CD4-positive, alpha-beta T cell treated with Interleukin-21 for 1 hour (primary cell): ENCODE measurements at places on chromosomes 12 and 14.

GRCh38 chr12:102503056-102503681, 22.8 kb upstream of the IGF1 start:
- no peak for DNase-seq

DNA sequence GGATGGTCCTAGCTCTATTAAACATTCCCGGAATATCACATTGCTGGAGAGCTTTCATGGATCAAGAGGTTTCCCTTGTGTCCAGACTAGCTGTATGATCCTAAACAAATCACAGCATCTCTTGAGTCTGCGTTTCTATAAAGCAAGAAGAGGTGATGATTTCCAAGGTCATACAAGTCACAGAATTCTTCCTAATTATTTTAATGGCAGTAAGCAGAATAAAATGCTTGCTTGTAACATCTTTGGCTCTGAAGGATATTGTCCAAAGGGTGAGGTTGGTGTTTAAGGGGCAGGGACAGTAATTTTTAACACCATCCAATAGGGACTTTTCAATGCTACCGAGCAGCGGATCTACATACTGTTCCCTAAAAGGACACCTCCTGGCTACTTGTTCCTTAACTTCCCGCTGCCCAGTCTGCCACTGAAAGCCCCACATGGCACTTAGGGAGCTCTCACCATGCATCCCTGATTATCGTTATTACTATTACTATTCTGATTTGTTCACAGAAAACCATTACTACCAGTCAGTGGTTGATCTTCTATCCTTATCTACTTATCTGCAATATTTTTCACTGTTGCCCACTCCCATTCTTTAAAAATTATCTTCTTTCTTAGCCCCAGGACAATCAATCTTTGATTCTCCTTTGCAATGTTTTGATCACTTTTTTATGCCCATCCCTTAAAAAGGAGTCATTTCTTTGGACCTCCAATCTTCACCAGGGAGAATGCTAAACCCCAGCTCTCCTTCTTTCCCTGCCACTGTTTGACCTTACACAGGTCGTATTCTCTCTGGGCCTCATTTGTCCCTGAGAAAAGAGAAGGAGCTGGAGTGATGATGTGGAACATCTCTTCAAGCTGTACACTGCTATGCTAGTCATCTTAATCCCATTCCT, 4.0 kb upstream of the PCED1B start:
- no peak for DNase-seq

DNA sequence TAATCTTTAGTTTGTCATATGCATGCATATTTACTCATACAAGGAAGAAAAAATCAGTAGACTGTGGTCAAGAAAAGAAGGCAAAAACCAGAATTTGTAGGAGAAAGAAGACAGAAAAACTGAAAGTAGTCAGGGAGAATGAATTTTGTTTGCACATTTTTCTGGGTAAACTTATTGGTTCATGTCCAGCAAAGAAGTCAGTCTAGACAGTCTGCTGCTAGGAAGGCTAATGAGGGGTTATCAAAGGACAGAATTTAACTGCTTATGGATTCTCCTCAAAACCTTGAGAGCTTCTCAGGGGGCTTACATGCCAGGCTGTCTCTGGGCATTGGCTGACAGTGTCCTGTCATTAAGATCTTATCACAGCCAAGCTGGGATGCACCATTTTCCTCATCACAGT, 293.9 kb downstream of the RPAP3 start:
- no peak for DNase-seq

GRCh38 chr14:57287745-57288144, 19.0 kb downstream of the AP5M1 start:
- no peak for DNase-seq

- no peak for DNase-seq
These were observed 1340.9 kb upstream of the TMEM132C start for GRCh38 chr12:126926023-126926594.

DNA sequence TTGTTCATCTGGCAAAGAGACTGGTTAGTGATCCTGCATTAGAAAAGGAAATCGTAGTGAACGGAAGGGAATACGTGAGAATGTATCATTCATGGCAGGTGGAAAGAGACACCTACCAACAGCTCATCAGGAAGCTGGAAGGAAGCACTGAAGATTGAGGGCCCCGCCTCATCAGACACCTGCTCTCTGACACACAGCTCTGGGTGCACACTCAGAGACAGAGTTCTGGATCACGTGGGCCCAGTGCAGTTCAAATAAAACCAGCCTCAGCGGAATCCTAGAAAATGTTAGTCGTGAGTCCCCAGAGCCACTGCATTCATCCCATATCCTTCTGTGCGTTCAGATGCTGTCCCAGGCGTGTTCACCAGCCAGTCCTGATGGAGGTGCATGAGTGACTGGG, 129.7 kb downstream of the GLT1D1 start:
- DNase-seq: no peak

DNA sequence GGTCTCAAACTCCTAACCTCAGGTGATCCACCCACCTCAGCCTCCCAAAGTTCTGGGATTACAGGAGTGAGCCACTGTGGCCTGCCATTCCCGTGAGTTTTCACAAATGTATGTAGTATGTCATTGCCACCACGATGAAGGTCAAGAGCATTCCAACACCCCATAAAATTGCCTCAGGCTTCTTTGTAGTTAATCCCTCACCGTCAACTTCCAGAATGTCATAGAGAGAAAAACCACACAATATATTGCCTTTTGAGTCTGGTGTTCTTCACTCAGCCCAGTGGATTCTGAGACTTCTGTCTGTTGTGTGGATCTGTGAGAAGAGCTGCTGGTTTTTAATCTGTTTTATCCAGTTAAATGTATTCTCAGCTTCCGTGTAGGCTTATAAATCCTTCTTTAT, 12.6 kb upstream of the CFAP251 start:
- DNase-seq: no peak

DNA sequence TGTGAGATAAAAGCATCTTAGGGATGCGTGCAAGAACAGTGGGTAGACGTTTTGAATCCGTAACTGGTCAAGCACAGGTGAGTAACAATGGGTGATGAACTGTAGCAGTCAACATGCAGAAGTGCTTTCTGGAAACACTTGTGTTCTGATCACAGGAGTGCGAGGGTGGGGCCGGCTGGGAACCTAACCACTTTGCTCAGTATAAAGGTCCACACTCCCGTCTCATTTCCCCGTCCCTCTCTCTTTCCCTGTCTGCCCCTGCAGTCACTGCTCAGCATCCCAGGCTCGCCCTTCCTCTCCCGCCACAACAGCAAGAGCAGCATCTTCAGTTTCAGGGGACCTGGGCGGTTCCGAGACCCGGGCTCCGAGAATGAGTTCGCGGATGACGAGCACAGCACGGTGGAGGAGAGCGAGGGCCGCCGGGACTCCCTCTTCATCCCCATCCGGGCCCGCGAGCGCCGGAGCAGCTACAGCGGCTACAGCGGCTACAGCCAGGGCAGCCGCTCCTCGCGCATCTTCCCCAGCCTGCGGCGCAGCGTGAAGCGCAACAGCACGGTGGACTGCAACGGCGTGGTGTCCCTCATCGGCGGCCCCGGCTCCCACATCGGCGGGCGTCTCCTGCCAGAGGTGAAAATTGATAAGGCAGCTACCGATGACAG, 127.1 kb downstream of the FIGNL2 start:
- DNase-seq: peak; percentile 9

GRCh38 chr12:131241517-131241916, 287.8 kb downstream of the ADGRD1 start:
- no peak for DNase-seq

- DNase-seq: no peak
These were observed 11.2 kb downstream of the SERPINA1 start for GRCh38 chr14:94376976-94377865.

GRCh38 chr12:29039013-29039412, 110.1 kb upstream of the FAR2 start:
- DNase-seq: no peak

GRCh38 chr14:104031384-104031783, 54.1 kb upstream of the ASPG start:
- no peak for DNase-seq

DNA sequence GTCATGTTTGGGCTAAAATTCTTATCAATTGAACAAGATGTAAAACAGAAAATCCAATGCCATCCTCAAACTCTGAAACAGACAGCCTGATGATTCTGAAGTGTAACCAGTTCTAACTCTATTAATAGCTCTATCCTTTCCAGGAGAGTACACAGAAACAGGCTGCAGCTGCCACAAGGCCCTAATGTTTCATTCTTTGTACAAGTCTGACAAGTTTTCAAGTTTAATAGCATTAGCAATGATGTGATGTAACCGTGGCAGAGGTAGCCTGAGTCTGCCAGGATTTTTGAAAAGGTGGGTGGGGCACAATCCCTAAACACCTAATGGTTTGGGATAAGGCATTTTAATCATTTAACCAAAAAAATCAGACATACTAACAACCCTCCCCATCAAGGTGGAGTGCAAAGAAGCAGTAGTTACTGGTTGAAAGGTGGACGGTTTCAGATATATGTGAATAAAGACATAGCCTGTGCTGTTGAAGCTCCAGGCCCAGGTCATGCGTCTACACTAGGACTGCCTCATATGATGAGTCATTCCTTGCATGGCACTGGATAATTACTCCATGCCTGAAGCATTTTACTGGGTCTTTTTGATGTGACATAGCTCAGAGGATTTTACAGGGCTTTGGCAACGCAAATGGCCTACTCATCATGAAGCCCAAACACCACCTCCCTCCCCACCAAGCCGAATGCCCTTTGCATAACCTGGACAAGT, 145.1 kb upstream of the GRIP1 start:
- no peak for DNase-seq

GRCh38 chr12:50984586-50985298, 32.4 kb downstream of the HIGD1C start:
- DNase-seq: no peak

DNA sequence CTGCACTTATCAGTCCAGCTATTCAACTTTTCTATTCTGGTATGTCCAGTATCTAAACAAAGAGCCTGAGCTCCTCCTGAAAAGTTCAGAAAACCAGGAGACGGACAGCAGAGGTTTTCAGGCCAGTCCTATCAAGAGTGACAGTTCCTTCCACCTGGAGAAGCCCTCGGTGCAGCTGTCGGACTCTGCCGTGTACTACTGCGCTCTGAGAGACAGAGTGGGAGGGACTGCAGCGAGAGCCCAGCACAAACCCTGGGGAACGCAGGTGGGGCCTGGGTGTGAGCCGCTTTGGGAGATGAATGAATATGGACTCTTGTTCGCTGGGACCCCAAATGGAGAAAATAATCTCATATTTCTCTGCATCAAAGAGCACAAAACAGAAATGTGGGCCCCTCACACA, 329.8 kb upstream of the OR4E1 start:
- DNase-seq: no peak

DNA sequence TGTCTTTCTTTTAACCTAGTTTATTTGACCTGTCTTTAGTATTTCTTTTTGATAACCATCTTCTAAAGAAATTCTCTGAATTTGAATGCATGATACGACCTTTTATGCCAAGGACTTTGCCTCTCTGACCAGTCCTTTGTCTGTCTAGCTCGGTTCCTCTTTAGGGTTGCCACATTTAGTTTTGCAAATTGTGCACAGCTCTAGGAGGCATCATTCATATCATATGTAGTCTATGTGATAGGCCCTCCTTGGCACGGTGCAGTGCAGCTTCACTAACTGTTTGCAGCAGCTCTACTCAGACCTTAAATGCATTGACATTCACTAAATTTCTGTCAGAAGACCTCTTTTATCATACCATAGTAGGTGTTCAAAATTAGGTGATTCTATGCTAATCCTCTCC, 75.6 kb downstream of the USP15 start:
- DNase-seq: no peak

- DNase-seq: no peak
These were observed 64.9 kb downstream of the ARID2 start for GRCh38 chr12:45794422-45794821.
